ENCODE measurements at places on chromosomes 5 and 9.
A peak's percentile ranks its signal among the peaks of the same experiment; 100 is the strongest.

DNA sequence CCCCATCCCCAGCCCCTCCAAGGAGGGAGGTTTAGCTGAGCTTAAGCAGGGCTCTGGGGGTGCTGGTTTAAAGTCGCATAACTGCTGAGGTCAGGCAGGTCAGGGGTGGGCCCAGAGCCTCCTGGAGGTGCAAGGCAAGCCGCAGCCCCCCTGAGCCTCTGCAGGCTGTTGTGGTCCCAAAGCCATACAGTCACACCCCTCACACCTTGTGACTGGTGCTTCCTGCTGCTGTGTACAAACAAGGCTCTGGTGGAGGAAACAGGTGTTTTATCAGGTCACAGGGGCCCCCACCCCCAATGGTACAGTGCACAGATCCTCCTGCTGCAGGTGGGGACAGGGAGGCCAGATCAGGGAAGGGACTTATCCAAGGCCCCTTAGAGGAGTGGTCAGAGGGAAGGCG lies 8.0 kb downstream of the TCF7 start:
- no peak for DNase-seq

DNA sequence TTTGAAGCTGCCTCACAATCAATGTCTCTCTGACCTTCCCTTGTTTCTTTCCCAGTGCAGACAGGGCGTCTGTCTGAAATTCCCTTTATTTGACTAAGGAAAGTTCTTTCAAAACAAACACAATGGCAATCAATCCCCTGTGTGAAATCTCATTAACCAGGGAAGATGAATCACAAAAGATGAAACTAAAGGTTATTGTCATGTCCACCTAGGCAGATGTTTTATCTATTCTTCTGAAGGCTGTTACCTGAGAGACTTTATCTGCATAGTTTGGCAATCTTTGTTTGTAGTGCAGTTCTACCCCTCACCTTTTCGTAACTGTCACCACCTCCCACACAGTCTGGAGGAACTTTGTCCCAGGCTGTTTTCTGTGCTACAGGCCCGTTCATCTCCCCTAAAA lies 217.5 kb upstream of the RIOK2 start:
- no peak for DNase-seq

GRCh38 chr5:147509041-147509709 lies 693 bp downstream of the DPYSL3 start:
- peak; percentile 8 for DNase-seq

- DNase-seq: no peak
Measured at GRCh38 chr5:155783791-155784190, 543.2 kb upstream of the SGCD start.

DNA sequence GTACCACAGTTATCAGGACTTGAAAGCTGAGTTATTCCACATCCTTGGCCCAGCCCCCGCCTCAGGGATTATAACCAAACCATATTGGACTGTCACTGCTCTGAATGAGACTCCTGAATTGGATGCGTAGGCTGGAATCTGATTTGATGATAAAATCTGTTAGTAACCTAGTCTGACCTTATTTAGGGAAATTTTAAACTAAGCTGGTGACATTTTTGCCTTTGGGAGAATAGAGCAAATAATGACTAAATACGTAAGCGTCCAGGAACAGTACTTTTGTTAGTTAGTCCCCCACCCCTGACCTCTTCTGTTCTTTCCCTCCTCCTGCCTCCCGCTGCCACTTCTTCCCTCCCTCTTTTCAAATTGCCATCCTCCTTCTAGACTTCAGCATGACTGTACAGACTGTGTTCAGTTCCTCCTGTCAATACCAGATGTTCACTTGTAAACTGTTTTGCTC lies 92.6 kb downstream of the TLE4 start:
- no peak for DNase-seq

GRCh38 chr9:74772121-74772520 lies 115.6 kb downstream of the TRPM6 start:
- DNase-seq: no peak

DNA sequence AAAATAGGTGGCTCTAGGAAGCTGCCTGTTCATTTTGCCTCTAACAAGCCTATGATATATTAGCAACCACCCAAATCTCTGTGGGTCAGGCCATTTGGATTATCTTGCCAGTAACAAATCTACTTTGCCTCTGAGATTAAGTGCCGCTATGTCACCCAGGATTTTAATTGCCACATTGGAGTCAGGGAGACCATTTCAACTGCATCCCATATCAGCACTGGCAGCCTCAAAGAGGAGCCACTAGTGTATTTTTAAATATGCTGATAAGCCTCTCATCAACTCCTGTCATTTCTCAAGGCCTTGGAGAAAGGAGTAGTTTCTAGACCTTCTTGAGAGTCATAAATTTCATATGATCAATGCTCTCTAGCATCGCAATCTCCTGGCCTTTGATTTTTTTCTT lies 12.1 kb upstream of the ADAMTS19 start:
- DNase-seq: no peak

DNA sequence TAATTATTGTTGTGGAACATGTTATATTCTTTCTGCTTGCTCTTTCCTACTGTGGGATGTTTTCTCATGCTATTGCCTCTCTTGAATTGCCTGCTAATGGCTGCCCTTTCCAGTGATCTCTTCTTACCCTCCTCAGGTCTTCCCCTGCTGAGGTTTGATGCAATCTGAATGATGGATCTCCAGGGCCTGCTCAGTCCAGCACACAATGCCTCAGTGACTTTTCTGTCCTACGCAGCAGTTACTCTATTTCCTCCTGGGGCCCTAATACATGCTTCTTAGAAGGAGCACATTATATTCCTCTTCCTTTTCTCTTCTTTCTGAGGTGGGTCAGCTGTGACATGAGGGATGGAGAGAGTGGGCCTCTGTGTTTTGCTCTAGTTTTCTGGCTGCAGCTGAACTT lies at the start of gene SPINK14:
Gene SPINK14 (plus strand): TSS at position 301 of the 400 bp plus-strand sequence. CDS start 1,187 bp downstream, outside the sequence.
- DNase-seq: no peak

GRCh38 chr9:95780121-95780520 lies 95.4 kb upstream of the ERCC6L2 start:
- no peak for DNase-seq

- no peak for DNase-seq
Measured at GRCh38 chr9:105044518-105044917, 116.6 kb upstream of the ABCA1 start.

GRCh38 chr5:14235872-14236271 lies 92.7 kb downstream of the TRIO start:
- DNase-seq: no peak

GRCh38 chr5:2903451-2904395 lies 152.2 kb upstream of the IRX2 start:
- no peak for DNase-seq

DNA sequence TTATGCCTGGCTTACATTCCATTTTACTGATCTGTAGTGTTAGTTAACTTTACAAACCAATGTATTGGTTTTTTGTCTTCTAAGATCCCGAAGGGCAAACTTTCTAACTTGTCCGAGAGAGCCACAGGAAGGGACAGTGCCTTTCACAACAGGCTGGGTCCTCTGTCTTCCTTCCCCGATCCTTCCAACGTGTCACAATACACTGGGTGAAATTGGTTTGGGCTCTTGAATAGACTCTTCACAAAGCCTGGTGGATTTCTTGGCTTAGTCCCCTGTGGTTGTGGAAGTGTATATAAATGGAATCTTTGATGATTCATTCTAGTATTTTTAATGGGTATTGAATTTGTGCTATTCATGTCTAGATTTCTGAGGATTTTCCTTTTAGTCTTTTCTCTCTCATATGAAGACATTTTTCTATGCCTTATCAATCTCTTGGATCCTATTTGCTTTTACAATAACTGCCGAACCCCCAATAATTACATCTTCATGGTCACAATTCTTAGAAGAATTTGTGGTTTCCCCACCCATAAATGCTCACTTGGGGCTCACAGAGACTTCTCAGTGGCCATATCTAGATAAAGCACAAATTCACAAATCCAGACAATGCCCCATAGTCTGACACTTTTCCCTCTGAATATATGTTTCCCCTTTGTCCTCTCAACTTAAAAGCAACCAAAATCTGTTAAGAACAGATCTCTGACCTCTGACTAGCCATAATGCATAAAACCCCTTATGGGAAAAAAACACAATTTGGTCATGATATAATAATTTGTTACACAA lies 107.7 kb downstream of the MTRR start:
- no peak for DNase-seq

GRCh38 chr9:121562301-121562700 lies 62.7 kb upstream of the GGTA1 start:
- no peak for DNase-seq

- DNase-seq: no peak
Measured at GRCh38 chr9:105834404-105834803, 140.1 kb downstream of the TMEM38B start.

Data from pancreas (tissue), 10 donors.